ENCODE measurements at places on chromosomes 2 and 18. TPM values are rescaled to one million over a fixed set of nuclear protein-coding genes. Genes with fewer than 3 reads are reported as not detected.
A peak's percentile ranks its signal among the peaks of the same experiment; 100 is the strongest.

DNA sequence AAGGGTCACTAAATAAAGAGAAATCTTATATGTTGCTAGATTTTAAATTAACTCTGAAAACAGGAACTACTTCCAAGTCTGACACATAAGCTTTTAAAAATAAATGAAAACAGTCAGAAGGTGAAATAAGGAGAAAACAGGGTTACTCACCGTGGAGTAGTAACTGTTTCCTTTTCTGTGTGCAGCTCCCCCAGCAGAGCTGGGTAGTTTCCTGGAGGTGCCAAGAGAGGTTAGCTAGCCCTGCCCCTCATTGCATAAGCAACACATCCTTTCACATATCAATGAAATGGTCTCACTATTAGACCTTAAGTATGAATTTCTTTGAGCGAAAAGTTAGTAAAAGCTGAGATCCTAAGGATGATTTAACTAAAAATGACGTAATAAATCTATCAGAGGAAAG is 54.0 kb upstream of the GPR75 start:
- no peak for DNase-seq

DNA sequence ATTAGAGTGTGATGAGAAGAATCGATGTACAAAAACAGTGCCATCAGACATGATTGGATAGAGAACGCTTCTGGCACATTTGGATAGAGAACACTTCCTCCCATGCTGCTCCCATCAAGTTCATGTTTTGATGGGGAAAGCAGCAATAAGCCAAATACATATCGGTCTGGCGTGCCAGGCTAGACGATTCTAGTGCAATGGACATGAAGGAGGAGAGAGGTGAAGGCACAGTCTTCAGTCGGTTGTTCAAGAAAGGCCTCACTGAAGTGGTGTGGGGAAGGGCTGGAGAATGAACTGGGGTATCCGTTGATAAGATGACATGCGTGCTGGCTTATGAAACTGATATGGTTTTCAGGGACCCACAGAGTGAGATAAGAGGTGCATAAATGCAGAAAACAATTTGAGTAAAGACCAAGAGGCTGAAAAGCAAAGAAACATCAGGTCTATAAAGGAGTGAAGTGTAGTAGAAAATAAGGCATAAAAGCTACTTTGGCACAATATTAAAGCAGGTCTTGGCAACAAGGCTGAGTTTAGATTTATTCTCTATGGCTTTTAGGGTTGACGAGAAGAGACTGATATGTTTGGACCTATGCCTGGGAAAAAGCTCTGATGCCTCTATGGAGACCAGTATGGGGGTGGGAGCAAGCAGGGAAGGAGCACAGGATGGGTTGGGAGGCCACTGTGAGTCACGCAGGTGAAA is 117.6 kb upstream of the PIEZO2 start:
- DNase-seq, result no peak

GRCh38 chr2:133490411-133490980 is 77.8 kb downstream of the NCKAP5 start:
- DNase-seq, result no peak

- no peak for DNase-seq
Measured at GRCh38 chr2:158079672-158080071, 22.0 kb upstream of the UPP2 start.

FAM210A gene
- total RNA-seq, result 15.8 TPM

DNA sequence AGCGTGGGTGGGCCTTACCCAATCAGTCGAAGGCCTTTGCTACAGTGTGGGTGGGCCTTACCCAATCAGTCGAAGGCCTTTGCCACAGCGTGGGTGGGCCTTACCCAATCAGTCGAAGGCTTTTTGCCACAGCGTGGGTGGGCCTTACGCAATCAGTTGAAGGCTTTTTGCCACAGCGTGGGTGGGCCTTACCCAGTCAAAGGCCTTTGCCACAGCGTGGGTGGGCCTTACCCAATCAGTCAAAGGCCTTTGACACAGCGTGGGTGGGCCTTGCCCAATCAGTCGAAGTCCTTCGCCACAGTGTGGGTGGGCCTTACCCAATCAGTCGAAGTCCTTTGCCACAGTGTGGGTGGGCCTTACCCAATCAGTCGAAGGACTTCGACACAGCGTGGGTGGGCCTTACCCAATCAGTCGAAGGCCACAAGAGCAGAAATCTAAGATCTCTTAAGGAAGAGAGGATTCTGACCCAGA is 16.3 kb upstream of the GAL3ST2 start:
- DNase-seq, result no peak

GRCh38 chr2:240363746-240364581 is 71.5 kb upstream of the GPC1 start:
- no peak for DNase-seq

RIF1 gene
- 23.0 TPM for total RNA-seq

- no peak for DNase-seq
Measured at GRCh38 chr18:45761512-45762114, 37.6 kb downstream of the SLC14A1 start.

DNA sequence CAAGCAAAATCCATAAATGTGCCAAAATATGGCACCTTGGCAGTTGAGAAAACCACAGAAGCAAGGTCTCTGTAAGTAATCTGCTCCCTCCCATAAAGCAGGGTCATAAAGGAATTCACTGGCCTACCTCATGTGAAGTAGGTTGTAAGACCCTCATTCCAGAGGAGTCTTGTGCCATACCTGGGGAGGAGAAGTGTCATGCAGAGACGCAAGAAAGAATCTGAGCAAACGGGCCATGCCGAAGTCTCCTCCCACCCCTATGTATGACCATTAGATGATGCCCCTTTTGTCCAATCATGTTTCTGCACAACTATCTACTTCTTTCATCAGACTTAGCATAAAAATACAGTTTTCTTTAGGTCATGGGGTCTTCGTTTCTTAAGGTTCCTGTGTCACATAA is 14.6 kb downstream of the NMUR1 start:
- no peak for DNase-seq

DNA sequence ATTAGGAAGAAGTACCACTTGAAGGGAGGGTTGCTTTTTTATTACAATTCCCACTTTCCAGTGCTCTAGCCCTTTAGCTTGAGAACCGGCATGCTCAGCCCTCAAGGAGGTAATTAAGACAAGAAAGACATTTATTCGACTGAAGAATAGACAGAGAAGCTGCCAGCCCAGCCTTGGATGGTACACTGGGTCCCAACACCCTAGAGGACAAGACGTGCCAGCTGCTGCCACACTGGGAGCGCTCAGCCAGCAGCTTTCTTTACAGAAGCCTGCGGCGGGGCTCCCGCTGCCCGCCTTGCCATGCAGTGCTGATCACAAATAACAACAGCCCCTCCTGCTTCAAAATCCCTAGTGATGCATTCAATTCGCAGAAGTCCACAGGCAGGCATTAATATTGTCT is 746.3 kb upstream of the RAB6C start:
- no peak for DNase-seq

CDH19 gene
- 3.6 TPM for total RNA-seq

DNA sequence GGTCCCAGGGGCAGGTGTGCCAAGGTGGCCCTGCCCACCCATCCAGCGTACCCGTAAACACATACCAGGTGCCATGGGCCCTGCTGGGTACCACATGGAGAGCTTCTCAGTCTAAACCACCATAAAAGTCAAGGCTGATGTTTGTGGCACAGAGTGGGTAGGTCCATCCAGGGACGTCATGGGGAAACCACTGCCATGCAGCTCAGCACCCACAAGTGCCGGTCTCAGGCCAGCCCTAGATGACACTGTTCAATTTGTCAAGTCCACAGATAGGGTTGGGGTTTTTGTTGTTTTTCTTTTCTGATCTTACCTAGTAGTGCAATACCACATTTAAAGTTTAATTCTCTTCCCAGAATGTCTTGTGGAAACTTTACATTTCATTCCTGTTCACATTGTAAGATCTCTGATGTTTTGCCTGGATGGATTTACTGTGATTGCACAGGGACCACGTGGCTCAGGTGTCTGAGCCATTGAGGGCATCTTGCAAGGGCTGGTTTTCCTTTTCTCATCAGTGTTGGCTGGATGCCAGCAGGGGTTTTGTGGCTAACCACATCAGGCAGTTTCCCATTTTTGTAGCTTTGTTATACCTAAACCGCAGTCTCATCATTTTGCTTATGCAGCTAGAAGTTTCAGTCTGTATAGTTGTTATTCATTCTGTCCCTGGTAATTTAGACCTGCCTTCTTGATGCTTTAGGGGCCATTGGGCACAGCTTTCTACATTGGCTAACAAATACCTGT is 64.7 kb downstream of the STK25 start:
- DNase-seq, result peak; percentile 2

GRCh38 chr2:8412586-8412985 is 269.3 kb upstream of the ID2 start:
- DNase-seq, result no peak

CENPA gene
- 3.4 TPM for total RNA-seq

GRCh38 chr2:98308068-98308467 is 38.2 kb upstream of the CNGA3 start:
- DNase-seq, result no peak

LTBP1 gene
- 69.4 TPM for total RNA-seq

- no peak for DNase-seq
Measured at GRCh38 chr18:74013955-74014354, 133.7 kb downstream of the FBXO15 start.

KIAA2012 gene
- total RNA-seq, result not detected

DNA sequence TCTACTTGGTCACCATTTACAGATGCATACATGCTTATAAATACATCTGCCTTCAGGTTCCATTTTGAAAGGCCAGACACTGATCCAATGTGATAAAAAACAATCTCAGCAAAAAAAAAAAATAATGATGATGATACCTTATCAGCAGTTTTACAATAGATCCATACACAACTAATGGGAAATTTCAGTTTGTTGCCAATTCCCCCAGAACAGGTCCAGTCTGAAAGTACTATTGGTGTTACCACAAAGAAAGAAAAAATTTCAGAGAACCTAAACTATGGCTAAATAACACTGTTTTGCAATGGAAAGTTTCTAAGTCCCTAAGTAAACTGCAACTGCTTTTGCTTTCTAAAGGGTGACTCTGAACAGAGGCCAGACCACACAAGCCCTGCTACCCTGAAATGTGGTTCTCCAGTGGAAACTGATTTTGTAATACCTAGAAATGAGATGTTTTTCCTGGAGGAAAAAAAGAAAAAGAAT is 54.1 kb downstream of the LPIN2 start:
- no peak for DNase-seq

GRCh38 chr18:49161627-49162026 is 210.9 kb upstream of the SMAD7 start:
- DNase-seq, result no peak

E2F6 gene
- total RNA-seq, result 3.6 TPM

- no peak for DNase-seq
Measured at GRCh38 chr2:38160516-38160915, 84.6 kb upstream of the CYP1B1 start.

DNA sequence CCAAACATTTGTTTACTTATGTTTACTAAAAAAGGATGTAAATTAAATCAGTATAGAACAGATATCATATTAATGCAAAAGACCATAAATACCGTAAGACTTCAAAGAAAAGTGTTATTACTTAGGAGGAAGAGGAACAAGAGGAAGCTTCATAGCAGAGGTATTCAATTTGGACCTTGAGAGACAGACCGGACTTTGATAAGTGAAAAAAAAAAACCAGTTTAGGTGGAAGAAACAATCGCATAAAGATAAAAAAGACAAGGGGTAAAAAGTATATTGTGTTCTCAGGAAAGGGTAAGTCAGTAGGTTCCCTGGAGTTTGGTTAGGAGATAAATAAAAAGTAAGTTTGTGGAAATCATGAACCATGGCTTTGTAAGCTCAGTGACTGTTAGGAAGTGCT is 17.6 kb downstream of the PELI1 start:
- no peak for DNase-seq

- DNase-seq, result no peak
Measured at GRCh38 chr2:28993206-28993960, 12.3 kb downstream of the TOGARAM2 start.
